Activated CD4-positive, alpha-beta T cell treated with anti-CD3 and anti-CD28 coated beads for 48 hours (primary cell): ENCODE measurements at places on chromosomes 7 and 10.

DNA sequence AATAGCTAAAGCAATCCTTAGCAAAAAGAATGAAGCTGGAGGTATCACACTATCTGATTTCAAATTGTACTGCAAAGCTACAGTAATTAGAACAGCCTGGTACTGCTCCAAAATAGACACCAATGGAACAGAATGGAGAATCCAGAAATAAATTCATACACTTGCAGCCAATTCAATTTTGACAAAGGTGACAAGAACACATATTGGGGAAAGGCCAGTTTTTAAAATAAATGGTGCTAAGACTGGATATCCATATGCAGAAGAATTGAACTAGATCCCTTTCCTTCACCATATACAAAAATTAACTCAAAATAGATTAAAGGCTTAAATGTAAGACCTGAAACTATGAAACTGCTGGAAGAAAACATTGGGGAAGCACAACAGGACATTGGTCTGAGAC lies 748.5 kb downstream of the DNAJB9 start:
- DNase-seq: no peak

GRCh38 chr7:143068446-143068845 lies 16.3 kb downstream of the OR6V1 start:
- DNase-seq: no peak

- no peak for DNase-seq
These were observed 109.3 kb upstream of the HPS1 start for GRCh38 chr10:98556061-98556460.

DNA sequence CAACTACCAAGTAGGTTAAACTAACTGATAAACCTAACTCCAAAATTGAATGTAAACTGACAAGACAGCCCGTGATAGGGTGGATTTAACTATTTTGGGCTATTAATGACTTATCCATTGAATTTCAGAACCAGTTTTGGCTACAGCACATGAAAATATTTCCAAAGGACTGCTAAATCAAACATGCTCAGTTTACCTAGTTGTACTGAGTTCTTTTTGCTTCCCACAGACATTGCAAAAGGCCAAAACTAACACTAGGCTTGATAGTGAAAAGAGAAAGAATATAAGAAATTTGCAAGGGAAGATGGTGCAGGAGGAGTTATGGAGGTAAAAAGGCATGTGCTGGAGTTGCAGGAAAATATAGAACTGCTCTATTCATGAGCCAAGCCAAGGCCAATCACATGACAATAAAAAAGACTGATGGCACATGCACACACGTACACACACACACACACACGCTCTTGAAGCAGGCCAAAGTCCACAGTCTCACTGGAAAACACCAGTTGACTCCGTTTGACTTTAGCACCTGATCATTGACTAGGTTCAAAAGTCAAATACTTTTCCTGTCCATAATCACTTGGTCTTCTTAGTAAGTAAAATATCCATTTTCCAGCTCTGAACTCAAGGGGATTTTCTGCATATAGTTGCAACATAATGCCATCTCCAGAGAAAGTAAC lies 76.0 kb upstream of the AGBL3 start:
- no peak for DNase-seq

- DNase-seq: no peak
These were observed 3.0 kb downstream of the NOD1 start for GRCh38 chr7:30475580-30475979.

DNA sequence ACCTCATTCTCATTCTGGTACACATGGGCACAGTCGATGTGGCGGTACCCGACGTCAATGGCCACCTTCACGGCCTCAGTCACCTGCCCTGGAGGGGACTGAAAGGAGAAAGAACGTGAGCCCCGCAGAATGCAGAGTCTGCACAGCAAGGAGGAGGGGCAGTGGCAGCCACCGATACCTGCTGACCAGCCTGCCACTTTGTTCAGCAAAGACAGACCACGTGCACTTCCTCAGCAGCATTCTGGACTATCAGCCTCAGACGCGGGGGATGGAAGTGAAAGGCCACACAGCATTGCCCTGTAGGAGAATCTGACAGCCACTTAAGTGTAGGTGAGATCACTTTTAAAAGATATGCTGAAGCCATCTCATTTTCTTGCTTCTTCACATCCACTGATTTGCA lies 7.2 kb downstream of the AKR1B1 start:
- no peak for DNase-seq

DNA sequence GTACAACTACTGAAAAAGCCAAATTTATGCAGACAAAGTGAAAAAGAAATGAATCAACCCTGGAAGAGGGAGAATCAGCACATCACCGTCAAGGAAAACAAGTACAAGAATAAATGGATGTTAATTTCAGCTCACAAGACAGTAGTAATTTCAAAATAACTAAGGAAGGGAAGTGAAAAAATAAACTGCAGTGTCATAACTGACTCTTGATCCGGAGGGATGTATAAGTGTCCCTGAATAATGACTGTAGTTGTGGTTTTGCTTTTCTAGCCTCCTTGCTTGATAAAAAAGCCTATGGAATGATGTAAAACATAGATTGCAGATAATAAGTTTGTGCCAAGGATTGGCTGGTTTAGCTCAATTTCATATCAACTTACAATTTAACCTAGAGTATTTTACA lies 721.1 kb upstream of the C7orf33 start:
- DNase-seq: no peak
